ENCODE measurements at places on chromosomes 7 and 10. TPM values are rescaled to one million over a fixed set of nuclear protein-coding genes. Genes with fewer than 3 reads are reported as not detected.

GRCh38 chr10:86203162-86203905 lies 163.3 kb downstream of the GRID1 start:
- H3K4me3 ChIP-seq: no peak overlapping the region
- H3K27ac ChIP-seq: no peak overlapping the region

- no peak overlapping the region for H3K4me3 ChIP-seq
- H3K27ac ChIP-seq: no peak overlapping the region
- H3K4me1 ChIP-seq: no peaks in the 10 kb centered on the region
- no peaks in the 10 kb centered on the region for H3K27me3 ChIP-seq
- no peaks in the 10 kb centered on the region for H3K36me3 ChIP-seq
- no peak for DNase-seq
Observed at GRCh38 chr10:100303724-100304319, 17.3 kb upstream of the BLOC1S2 start.

DNA sequence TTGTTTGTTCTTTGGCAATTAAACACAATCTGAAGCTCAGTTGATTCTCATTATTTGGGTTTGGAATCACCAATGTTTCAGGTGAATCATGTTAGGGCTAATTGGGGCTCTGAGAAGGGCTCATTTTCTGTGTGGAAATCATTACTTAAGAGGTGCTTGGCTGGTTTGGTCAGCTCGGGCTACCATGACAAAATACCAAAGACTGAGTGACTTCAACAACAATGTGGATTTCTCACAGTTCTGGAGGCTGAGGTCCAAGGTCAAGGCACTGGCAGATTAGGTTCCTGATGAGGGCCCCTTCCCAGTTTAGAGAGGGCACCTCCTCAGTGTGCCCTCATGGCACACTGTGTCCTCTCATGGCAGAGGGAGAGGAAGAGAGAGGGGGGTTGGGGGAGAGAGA lies 121.3 kb downstream of the ZNF248 start:
- H3K36me3 ChIP-seq: no peaks in the 10 kb centered on the region
- H3K4me3 ChIP-seq: no peak overlapping the region
- H3K4me1 ChIP-seq: no peaks in the 10 kb centered on the region
- no peak for DNase-seq
- no peak overlapping the region for H3K27ac ChIP-seq

- no peaks in the 10 kb centered on the region for H3K36me3 ChIP-seq
- H3K4me1 ChIP-seq: no peaks in the 10 kb centered on the region
- no peak for DNase-seq
- no peak overlapping the region for H3K27ac ChIP-seq
- no peak overlapping the region for H3K4me3 ChIP-seq
Observed at GRCh38 chr7:2611401-2611800, 20.4 kb upstream of the TTYH3 start.

GRCh38 chr7:977326-978048 lies 2.1 kb upstream of the COX19 start:
- no peak overlapping the region for H3K4me3 ChIP-seq
- peaks cover 9% of the 10 kb centered on the region for H3K36me3 ChIP-seq
- peaks cover 25% of the 10 kb centered on the region for H3K4me1 ChIP-seq
- DNase-seq: no peak

GRCh38 chr10:8852546-8852945 lies 798.1 kb downstream of the GATA3 start:
- no peaks in the 10 kb centered on the region for H3K27me3 ChIP-seq
- H3K4me3 ChIP-seq: no peak overlapping the region
- no peak for DNase-seq
- no peaks in the 10 kb centered on the region for H3K4me1 ChIP-seq

DNA sequence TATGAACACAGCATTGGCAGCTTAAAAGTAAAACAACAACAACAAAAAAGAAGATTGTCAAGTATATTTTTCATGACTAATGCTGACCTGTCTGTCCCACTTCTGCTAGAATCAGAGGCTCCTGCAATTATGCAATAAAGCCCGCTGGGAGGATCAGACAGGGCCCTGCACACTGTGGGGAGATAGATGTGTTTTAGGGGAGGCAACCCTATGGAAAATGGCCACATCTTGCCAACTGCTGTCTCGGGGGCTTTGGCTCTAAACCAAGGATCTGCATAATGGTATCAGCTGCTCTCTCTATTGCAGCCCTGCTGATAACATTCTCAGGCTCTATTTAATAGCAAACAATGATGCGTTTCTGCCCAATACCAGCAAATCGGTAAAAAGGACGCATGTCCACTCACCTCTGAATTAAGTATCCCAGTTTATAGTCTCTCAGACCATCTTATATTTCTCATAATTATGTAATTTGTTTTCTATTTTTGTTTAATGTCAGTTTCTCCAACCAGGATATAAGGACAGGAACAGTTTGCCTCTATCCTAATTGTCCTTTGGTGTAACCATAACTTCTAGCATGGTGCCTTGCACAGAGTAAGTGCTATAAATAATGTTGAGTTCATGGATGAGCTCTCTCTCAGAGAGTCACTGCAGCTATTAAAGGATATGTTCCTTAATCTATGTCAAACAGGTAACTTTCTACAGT lies 15.3 kb upstream of the PRKAR2B start:
- H3K4me3 ChIP-seq: no peak overlapping the region
- H3K27ac ChIP-seq: no peak overlapping the region
- no peaks in the 10 kb centered on the region for H3K36me3 ChIP-seq

DNA sequence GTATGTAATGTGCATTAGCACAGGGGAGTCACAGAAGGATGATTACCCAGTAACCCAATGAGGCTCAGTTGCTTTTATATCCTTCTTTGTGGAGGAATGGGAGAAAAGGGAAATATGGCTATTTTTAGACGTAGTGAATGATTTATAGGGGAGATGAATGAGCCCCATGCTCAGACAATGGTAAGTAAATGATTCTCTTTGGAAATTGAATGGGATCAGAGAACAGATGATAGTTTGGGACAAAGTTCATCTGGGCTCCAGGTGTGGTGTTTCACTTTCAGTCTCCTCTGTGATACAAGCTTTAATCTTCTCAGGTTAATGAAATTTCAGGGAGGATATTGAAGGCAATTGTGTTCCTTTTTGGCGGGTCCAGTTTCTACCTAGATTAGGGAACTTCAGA lies 63.0 kb upstream of the MPP7 start:
- H3K27ac ChIP-seq: peak overlapping the region; percentile 65
- H3K36me3 ChIP-seq: no peaks in the 10 kb centered on the region
- no peak overlapping the region for H3K4me3 ChIP-seq
- DNase-seq: peak; percentile 6
- no peaks in the 10 kb centered on the region for H3K27me3 ChIP-seq

- no peaks in the 10 kb centered on the region for H3K27me3 ChIP-seq
- no peak for DNase-seq
- no peaks in the 10 kb centered on the region for H3K36me3 ChIP-seq
- H3K27ac ChIP-seq: no peak overlapping the region
- no peaks in the 10 kb centered on the region for H3K4me1 ChIP-seq
Observed at GRCh38 chr10:24938076-24938475, 14.3 kb downstream of the PRTFDC1 start.

- no peaks in the 10 kb centered on the region for H3K4me1 ChIP-seq
- H3K27ac ChIP-seq: no peak overlapping the region
- no peaks in the 10 kb centered on the region for H3K27me3 ChIP-seq
- no peak overlapping the region for H3K4me3 ChIP-seq
- no peak for DNase-seq
- H3K36me3 ChIP-seq: no peaks in the 10 kb centered on the region
Observed at GRCh38 chr7:4607311-4607729, 74.8 kb upstream of the FOXK1 start.

DNA sequence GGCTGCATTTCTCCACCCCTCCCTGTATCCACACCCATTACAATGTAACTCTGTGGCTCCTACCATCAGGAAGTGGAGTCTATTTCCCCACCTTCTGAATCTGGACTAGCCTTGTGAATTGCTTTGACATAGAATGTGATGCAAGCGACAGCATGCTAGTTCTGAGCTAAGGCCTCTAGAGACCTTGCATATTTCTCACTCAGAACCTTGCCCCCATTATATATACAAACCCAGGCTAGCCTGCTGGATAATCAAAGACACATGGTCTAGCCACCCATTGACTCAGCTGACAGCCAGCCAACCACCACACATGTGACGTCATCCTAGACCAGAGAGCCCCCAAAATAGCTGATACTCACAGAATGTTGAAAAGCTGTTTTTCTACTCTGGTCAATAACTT lies 77.9 kb downstream of the CCDC71L start:
- no peak for DNase-seq
- H3K27me3 ChIP-seq: no peaks in the 10 kb centered on the region
- no peak overlapping the region for H3K27ac ChIP-seq
- H3K36me3 ChIP-seq: no peaks in the 10 kb centered on the region
- no peaks in the 10 kb centered on the region for H3K4me1 ChIP-seq
- H3K4me3 ChIP-seq: no peak overlapping the region

DNA sequence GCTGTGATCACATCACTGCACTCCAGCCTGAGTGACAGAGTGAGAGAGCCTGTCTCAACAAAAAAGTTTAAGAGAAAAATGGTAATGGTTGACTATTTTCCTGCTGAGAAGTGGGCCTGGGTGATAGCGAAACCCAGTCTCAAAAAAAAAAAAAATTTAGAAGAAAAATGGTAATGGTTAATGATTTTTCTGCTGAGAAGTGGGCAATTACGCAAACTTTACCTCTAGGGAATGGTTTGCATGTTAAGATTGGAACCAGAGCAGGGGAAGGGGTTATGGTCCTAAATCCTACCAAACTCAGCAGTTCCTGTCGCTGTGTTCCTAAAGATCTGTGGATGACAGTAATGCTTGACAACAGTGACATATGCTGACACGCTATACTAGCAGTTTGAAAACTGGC lies 130.5 kb upstream of the RHEB start:
- H3K4me3 ChIP-seq: no peak overlapping the region
- no peak overlapping the region for H3K27ac ChIP-seq
- H3K36me3 ChIP-seq: no peaks in the 10 kb centered on the region
- H3K4me1 ChIP-seq: no peaks in the 10 kb centered on the region
- DNase-seq: no peak
- no peaks in the 10 kb centered on the region for H3K27me3 ChIP-seq

DNA sequence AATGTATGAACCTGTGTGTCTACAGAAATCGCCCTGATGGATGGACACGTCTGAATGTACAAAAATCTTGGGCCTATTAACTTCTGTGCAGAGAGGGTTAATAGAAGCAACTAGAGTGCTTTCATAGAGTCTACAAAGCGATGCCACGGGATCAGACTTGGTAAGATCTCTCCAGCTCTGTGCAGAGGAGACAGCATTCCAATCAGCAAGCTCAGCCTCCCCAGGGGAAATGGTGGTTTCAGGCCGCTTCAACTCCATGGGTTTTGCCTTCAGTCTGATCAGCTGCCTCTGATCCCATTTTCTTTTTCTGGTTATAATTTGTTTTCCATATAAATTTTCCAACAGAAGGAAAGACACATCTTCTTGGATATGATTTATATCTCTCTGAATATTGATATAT lies 35.1 kb upstream of the COBL start:
- H3K36me3 ChIP-seq: no peaks in the 10 kb centered on the region
- no peak for DNase-seq
- no peak overlapping the region for H3K27ac ChIP-seq
- H3K27me3 ChIP-seq: no peaks in the 10 kb centered on the region
- no peaks in the 10 kb centered on the region for H3K4me1 ChIP-seq

DNA sequence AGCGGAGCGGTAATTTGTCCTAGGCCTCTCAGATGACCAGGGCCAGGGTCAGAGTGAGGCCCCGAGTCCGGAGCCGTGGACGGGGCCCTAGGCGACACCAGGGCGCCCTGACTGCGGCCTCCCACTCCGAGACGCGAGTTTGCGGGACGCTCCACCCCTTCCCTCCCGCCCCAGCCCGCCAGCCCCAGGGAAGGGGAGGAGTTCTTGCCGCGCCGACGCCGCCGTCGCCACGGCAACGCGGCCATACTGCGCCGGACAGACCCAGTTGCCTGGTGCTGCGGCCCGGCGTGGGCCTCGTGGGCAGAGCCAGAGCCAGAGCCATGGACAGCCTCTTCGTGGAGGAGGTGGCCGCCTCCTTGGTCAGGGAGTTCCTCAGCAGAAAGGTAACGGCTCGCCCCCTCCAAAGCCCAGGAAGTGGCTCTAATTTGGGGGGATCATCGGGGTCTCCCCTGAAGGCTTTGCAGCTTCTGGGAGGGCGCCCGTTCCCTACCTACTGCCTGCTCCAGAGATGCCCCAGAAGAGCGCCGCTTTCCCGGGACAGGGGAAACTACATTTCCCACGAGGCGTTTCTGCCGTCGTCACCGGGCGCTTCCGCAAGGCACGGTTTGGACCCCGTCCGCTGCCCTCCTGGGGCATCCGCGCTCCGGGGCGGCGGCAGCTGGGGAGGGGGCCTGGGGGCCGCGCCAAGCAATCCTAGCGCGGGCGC lies at the start of gene MINDY4:
Gene MINDY4, plus strand, starts transcription at position 244 of the 706 bp plus-strand sequence. Its CDS starts 77 bp downstream, at position 321.
- peak within 1 kb of the TSS; percentile 76 for H3K4me3 ChIP-seq
- peak within 1 kb of the TSS; percentile 55 for H3K27ac ChIP-seq
- no peaks in the 10 kb centered on the region for H3K27me3 ChIP-seq
- H3K36me3 ChIP-seq: no peaks in the 10 kb centered on the region

GRCh38 chr10:63058236-63058635 lies 74.9 kb upstream of the NRBF2 start:
- H3K4me3 ChIP-seq: no peak overlapping the region
- H3K4me1 ChIP-seq: no peaks in the 10 kb centered on the region
- no peaks in the 10 kb centered on the region for H3K36me3 ChIP-seq
- no peaks in the 10 kb centered on the region for H3K27me3 ChIP-seq

GRCh38 chr7:31707089-31707488 lies 20.1 kb downstream of the PPP1R17 start:
- DNase-seq: no peak
- H3K36me3 ChIP-seq: no peaks in the 10 kb centered on the region
- no peaks in the 10 kb centered on the region for H3K27me3 ChIP-seq

DNA sequence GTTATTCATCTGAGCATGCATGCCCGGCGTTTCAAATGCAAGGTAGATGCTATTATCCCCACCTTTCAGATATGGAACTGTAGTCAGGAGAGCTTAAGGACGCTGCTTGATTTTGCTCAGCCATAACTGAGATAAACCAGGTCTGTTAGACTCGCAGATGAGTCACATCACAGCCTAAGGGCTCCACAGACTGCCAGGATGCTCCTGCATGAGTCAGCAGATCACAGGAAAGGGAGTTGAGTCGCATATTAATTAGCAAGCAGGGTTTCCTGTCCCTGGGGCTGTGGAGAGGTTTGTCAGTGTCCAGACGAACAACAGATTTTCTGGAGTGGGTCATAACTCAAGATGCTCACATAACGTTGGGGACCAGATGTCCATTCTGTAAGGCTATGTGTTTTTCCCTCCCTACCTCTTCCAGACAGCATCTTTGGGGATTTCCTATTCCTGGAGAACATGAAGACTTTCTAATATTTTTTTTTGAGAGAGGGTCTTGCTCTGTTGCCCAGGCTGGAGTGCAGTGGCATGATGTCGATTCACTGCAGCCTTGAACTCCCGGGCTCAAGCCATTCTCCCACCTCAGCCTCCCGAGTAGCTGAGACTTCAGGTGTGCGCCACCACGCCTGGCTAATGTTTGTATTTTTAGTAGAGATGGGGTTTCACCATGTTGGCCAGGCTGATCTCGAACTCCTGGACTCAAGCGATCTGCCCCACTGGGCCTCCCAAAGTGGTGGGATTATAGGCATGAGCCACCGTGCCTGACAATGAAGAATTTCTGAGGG lies 36.7 kb downstream of the PFKFB3 start:
- peaks cover 12% of the 10 kb centered on the region for H3K4me1 ChIP-seq
- H3K27ac ChIP-seq: no peak overlapping the region
- no peaks in the 10 kb centered on the region for H3K27me3 ChIP-seq

Gene ADAM22
- total RNA-seq: 7.7 TPM

Gene OGDH
- 126 TPM for total RNA-seq

Gene CHST3
- total RNA-seq: not detected

Gene OIT3
- total RNA-seq: not detected

Gene PLXNA4
- total RNA-seq: 0.22 TPM

Gene TAS2R41
- total RNA-seq: 0.73 TPM

Gene WNT2
- total RNA-seq: not detected

All from CD4-positive, alpha-beta memory T cell (primary cell).